Erythroblast (primary cell): ENCODE measurements at places on chromosomes 6 and 20.

GRCh38 chr6:137767911-137768690 is 99.0 kb upstream of the TNFAIP3 start:
- no peak for DNase-seq

DNA sequence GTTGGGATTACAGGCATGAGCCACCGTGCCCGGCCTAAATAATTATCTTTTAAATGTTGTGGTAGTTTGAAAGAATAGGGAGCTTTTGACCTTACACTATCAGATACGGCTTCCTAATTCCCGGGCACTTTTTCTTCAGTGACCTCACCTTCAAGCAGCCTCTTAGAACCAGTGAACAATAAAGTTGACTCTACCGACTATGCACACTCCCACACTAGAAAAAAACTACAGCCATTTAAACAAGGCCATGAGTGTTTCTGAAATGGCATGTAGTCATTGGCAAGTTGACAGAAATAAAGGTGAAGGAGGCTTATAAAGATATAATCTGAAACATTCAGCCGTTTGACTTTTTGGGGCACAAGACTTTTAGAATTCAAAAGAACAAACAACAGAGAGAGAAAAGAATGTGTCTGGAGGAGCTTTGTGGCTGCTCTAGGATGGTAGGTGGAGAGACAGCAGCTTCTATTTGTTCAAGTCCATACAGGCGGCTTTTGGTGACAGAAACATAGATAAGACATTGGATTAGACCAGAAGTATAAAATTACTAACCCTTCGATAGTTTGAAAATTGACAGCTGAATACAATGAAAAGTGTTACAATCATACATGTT is 75.2 kb downstream of the GJA1 start:
- DNase-seq = no peak

- no peak for DNase-seq
Measured at GRCh38 chr6:116145803-116146675, 20.1 kb upstream of the COL10A1 start.

DNA sequence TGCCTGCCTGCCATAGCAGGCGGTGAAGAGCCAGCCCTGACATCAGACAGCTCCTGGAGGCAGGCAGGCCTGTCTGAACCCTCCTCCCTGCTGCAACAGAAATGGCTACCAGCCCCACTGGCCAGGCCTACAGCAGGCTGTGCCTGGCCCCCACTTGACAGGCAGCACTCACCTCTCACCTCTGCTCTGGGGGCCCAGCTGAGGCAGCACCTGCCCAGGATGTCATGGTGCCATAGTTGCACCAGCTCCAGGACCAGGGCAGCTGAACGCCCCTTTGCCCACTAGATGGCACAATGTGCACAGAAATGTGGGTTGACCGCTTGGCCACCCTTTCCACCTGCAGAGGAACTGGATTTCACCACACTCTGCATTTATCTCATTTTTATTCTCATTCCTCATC is 30.6 kb downstream of the MRPL14 start:
- peak; percentile 73 for DNase-seq
